ENCODE measurements at places on chromosomes 2 and 18.

DNA sequence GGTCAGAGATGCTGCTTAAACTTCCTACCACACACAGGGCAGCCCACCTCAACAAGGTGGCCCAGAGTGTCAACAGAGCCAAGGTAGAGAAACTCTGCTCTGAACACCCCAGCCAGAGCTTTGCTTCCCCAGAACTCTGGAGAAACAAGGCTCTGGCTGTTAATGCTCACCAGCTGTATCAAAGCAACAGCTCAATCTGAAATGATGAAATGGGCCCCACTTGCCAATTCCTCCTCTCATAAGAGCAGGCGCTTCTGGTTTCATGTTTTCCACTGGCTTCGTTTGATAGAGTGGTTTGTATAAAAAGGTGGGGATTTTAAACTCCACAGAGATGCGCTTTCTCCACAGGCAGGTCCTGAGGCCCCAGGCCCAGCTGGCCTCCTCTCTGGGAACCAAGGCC, 60.9 kb upstream of the TFCP2L1 start:
- DNase-seq: no peak

DNA sequence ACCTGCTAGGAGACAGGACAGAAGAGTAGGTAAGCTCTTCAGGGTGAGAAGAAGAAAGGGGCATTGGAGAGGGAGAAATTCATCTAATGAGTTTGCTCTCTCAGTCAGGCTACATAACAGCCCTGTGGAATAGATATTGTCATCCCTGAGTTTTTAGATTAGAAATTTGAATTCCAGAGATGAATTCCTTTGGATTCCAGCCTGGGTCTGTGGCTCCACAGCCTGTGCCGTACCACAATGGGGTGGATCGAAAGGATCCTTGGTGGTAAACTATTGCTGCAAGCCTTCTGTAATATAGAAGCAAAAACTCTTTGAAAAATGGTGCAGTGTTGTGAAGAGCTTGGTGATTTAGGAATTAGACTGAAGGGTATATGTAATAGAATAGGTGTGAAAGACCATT, 21.0 kb downstream of the MYO1B start:
- no peak for DNase-seq

DNA sequence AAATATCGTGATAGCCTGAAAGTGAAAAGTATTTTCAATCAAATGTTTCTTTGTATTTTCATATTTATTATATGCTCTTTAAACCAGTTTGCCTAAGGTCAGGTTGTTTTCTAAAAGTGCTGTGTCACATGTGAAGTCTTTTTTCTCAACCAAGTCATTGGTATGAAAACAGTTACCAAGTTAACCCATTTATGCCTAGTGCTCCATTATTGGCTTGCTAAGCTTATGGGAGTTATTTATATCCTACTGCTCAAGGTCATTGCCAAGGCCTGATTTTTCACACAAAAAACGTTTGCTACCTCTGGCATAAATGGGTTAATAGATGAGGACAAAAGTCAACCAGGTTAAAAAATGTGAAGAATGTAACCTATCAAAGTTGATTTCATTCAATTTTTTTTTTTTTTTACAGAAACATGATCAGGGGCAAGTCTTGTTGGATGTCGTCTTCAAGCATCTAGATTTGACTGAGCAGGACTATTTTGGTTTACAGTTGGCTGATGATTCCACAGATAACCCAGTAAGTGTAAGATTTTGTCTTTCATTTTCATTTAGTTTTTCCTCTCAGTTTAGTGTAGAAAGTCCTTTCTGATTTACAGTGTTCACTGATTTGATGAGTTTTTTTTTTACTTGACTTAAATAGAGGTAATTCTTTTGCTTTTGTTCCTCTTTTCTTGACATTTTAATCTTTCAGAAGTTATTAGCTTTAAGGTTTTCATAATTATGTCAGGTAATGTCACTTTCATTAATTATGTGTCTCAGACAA, 102.6 kb downstream of the PTPN4 start:
- DNase-seq: no peak

- DNase-seq: no peak
Measured at GRCh38 chr2:168691221-168691620, 111.2 kb upstream of the NOSTRIN start.

DNA sequence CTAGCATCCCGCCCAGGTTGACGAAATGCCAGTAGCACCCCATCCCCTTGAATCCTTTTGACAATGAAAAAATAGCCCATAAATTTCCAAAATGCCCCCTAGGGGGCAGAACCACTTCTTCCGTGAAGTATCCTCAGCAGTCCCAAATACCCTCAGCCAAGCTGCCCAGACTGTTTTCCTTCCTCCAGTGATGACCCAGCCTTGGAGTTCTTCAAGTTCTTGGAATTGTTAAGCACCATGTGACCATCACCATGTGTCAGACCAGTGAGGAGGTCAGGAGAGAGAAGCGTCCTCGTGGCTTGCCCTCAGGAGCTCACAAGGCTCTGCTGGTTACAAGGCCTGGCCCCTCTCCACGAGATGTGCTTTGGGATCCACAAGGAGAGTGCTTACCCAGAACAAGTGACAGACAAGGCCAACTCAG, 1.4 kb upstream of the SLC23A3 start:
- DNase-seq: peak; percentile 65

All from KBM-7 (cell line).